Pons (tissue), 1 donor: ENCODE measurements at places on chromosomes 7 and 10.

GRCh38 chr7:8988267-8988666 is 554.9 kb downstream of the NXPH1 start:
- no peak for DNase-seq

- no peak for DNase-seq
These were observed 54.5 kb downstream of the GBF1 start for GRCh38 chr10:102299873-102300272.

GRCh38 chr10:74947781-74948401 is 121.5 kb downstream of the KAT6B start:
- DNase-seq = no peak

GRCh38 chr7:128022631-128023532 is 8.4 kb downstream of the LRRC4 start:
- DNase-seq = no peak

GRCh38 chr7:117871401-117871777 is 1.9 kb downstream of the CTTNBP2 start:
- DNase-seq = peak; percentile 70

GRCh38 chr7:64807731-64808365 is 13.6 kb downstream of the ZNF138 start:
- DNase-seq = peak; percentile 22

- DNase-seq = no peak
These were observed 107.8 kb downstream of the ADARB2 start for GRCh38 chr10:1629326-1630198.
